SW480 (cell line): ENCODE measurements at places on chromosomes 2 and 18.

- no peak for DNase-seq
These were observed 158.1 kb upstream of the ACAA2 start for GRCh38 chr18:49971462-49971861.

- DNase-seq, result peak; percentile 58
These were observed at the start of gene GULP1 for GRCh38 chr2:188291617-188292347. Gene GULP1, plus strand, starts transcription at chr2:188291874. Its CDS starts 185,829 bp downstream, at chr2:188477703.

DNA sequence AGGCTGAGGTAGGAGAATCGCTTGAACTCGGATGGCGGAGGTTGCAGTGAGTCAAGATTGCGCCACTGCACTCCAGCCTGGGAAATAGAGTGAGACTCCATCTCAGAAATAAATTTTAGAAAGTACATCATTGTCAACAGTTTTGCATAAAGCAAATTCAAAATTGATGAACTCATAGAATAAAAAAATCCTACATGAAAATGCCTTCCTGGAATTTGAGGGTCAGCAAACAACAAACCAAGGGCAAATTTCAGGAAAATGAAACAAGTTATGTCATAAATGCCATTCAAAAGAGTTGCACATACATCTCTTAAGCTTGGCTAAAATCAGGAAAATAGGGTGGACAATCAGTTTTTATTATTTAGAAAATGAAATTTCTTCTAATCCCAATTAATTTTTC, 45.1 kb downstream of the COL5A2 start:
- no peak for DNase-seq

- DNase-seq, result no peak
These were observed 6.5 kb downstream of the TTR start for GRCh38 chr18:31598021-31598805.

DNA sequence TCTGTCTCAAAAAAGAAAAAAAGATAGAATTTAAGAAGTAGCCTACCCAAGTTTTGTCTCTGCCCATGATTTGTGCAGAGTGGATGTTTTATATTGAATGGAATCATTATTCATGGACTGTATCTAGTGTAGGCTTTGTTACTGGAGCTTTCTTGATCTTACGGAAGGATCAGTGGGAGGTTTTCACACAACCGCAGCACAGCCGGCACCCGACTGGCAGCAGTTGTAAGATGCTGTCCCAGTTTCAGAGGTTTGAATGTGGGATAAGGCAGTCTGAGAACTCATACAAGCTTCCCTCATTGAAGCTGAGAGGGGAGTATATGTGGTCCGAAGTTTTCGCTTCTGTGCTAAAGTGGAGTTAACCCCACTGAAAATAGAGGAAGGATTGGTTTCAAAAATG, 19.7 kb upstream of the SAG start:
- no peak for DNase-seq

DNA sequence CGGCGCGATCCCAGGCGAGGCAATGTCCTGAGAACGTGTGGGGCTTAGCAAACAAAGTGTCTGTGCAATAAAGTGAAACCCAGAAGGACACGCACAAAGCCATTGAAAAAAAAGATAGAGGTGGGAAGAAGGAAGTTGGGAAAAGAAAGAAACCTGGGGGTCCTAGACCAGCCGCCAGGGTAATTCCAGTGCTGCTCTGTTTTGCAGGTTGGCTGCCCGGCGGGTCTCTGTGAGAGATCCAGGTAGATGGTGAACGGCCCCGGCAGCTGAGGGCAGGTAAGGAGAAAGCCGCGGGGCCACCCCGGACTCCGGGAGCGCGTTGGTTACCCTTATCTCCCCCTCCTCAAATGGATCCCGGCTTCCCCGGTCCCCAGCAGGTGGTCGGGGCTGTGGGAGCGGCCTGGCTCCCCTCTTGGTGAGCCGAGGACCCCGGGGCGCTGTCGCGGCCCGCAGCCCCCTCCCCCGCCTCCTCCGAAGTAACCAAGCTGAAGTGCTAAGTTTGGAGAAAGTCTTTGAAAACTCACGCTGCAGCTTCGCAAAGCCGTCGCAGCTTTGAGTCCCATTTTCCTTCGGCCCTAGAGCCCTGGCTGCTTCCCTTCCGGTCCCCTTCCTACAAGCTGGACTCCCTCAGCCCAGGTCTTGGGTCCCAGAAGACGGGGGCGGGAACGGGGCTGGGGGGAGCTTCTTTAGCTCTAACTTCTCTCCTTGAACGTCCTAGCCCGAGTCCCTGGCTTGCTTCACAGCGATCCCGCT, 588 bp downstream of the OTX1 start:
- DNase-seq, result peak; percentile 39

- no peak for DNase-seq
These were observed 143.9 kb upstream of the CREB1 start for GRCh38 chr2:207385903-207386302.

GRCh38 chr2:163717993-163718680, 17.7 kb downstream of the FIGN start:
- no peak for DNase-seq
